Hindlimb muscle (tissue), 1 donor: ENCODE measurements at places on chromosomes 6 and 20.
A peak's percentile ranks its signal among the peaks of the same experiment; 100 is the strongest.

- DNase-seq = no peak
Measured at GRCh38 chr6:157804448-157805327, 18.4 kb upstream of the SNX9 start.

- no peak for DNase-seq
Measured at GRCh38 chr20:21125072-21125848, 622 bp upstream of the KIZ start.

GRCh38 chr20:63009988-63010769 is 3.4 kb upstream of the BHLHE23 start:
- DNase-seq = no peak

GRCh38 chr6:75613056-75613501 is 11.4 kb downstream of the SENP6 start:
- DNase-seq = no peak

GRCh38 chr6:20706238-20706938 is 172.1 kb downstream of the CDKAL1 start:
- DNase-seq = no peak

- DNase-seq = peak; percentile 51
Measured at GRCh38 chr6:136989571-136990241, 55.1 kb downstream of the IL20RA start.

DNA sequence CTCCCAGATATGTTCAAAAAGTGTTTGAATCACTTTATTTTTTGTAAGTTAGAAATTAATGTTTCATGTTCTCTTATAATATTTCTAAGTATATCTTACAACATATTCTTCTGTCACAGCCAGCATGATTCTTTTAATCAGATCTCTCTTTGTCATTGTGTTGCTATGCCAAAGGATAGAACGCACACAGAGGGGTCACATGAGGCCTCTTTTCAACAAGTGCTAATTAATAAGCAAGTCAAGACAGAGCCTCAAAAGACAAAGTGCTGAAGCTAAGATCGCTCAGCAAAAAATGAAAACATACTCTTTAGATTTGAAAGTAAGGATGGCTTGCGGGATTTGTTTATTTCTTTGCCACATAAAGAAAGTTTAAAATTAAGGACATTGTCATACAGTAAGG is 508.8 kb upstream of the PTCHD4 start:
- DNase-seq = no peak
